HTR-8/SVneo (cell line): ENCODE measurements at places on chromosomes 11 and 22.

DNA sequence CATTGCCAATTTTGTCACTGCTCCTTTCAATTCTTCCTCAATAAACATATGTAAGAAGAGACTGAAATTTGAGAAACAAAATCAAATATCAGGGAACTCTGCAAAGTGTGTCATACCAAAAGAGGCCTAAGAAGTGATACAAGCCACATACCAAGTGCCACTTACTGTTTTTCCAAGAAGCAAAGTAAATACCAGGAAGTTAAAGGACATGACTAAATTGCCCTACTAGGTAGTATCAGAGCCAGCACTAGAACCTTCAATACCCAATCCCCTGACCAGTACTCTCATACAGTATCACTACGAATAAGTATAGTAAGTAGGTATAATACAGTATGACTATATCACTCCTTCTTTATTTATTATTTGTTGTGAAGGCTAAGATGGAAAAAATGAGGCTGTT, 13.6 kb downstream of the MAML2 start:
- DNase-seq = no peak

GRCh38 chr22:32668254-32669094, 133.0 kb upstream of the TIMP3 start:
- no peak for DNase-seq

DNA sequence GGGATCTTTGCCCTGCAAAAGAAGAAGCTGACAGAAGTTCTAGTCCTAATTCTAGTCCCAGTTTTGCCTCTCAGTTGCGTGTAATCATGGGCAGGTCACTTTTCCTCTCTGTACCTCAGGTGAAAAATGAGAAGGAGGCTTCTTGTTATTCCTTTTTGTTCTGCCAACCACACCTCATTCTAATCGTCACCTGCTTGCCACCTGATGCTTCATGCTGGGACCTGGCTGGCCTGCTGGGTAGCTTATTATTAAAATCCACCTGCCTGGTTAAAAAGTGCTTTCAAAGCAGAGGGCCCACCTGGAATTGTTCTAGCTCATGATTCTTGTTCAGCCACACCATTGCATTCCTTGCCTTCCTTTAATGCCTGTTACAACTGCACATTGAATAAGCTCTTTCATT, 8.4 kb upstream of the ALG8 start:
- no peak for DNase-seq

DNA sequence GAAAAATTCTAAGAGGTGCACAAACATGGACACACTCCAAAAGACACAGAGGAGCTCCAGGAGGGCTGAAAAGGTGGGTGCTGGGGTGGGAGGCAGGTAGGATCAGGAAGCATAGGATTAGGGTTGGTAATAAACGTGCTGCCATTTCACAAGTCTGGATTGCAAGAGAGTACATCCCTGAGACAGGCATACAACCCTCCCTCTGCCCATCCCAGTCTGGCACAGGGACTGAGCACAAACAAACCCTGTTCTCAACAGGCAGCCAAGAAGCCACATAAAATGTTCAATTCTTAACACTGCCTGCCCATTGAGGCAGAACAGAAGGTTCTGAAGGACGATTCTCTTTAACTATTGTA, 18.5 kb downstream of the SLC35F2 start:
- no peak for DNase-seq

GRCh38 chr22:41470886-41471285, 2.0 kb downstream of the ACO2 start:
- DNase-seq = no peak

DNA sequence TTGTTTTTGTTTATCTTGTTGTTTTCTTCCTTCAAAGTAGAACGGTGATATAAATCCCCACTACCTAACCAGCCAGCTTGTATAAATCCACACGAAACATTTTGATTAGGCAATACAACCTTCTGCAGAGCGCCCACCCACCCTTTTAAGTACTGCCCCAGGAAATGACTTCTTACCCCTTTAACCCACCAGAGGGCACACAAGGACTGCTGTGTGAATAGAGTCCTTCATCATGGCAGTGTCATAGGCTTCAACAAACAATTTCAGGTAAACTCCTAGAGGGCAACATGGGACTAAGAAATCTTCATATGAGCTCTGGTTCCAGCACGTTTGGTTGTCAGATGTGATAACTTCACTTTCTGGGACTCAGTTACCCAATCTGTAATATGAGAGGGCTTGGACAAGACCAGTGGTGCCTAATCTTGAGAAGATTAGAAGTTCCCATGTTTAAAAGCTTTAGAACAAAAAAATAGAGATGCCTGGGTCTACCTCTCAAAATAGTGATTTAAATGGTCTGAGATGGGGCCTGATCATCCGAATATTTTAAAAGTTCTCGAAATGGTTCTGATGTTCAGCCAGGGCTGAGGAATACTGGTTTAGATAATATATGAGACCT, 56.1 kb downstream of the PIWIL4 start:
- DNase-seq = peak; percentile 72

- no peak for DNase-seq
Measured at GRCh38 chr11:8329847-8330361, 66.2 kb upstream of the LMO1 start.

DNA sequence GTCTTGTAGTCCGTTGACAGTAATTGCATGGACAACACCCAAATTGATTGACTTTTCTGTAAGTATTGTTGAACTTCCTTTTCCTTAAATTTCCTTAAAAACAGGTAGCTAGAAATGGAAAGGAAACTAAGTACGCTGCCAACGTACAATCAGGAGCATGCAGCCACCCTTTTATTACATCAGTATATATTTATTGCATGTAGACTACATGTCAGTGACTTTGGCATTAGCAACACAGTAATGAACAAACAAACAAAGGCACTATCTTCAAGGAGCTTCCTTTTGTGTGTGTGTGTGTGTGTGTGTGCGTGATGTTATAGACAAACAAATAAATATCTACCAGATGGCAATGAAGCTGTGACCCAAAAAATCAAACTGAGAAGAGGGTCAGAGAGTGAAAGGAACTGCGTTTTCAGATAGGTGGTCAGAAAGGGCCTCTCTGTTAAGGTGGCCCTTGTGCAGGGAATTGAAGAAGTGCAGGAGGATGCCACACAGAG, at the start of gene OR9Q1:
OR9Q1 (plus strand) TSS at position 447 of the 497 bp plus-strand sequence. CDS start 155,564 bp downstream, outside the sequence.
- no peak for DNase-seq

- DNase-seq = no peak
Measured at GRCh38 chr11:88193278-88193677, 18.0 kb upstream of the RAB38 start.

GRCh38 chr11:118048472-118049370, 28.2 kb upstream of the TMPRSS4 start:
- DNase-seq = no peak

- DNase-seq = no peak
Measured at GRCh38 chr11:1130276-1131032, 27.3 kb upstream of the MUC5AC start.

- DNase-seq = no peak
Measured at GRCh38 chr11:134730561-134731212, 318.6 kb upstream of the B3GAT1 start.

DNA sequence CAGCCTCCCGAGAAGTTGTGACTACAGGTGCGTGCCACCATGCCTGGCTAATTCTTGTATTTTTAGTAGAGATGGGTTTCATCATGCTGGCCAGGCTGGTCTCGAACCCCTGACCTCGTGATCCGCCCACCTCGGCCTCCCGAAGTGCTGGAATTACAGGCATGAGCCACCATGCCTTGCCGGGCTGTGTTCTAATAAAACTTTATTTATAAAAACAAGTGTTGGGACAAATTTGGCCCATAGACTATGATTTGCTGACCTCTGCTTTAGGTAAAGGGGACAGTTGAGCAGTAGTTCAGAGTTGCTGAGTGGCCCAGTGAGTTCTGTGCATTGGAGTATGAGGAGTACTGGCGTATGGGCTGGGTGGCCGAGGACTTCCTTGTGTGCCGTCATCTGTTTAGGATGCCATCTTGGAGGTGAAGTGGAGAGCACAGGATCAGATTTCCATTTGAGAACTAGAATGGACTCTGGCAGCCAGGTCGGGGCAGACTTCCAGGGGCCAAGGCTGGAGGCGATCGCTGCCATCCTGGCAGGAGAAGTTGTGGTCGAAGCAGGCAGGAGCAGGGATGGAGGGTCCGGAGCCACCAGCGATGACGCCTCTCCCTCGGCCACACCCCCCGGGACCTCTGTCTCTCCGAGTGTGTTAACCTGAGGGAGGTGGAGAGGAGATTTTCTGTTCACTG, 43.8 kb downstream of the FBLN1 start:
- no peak for DNase-seq

- no peak for DNase-seq
Measured at GRCh38 chr11:124623861-124624525, 1.3 kb downstream of the TBRG1 start.

DNA sequence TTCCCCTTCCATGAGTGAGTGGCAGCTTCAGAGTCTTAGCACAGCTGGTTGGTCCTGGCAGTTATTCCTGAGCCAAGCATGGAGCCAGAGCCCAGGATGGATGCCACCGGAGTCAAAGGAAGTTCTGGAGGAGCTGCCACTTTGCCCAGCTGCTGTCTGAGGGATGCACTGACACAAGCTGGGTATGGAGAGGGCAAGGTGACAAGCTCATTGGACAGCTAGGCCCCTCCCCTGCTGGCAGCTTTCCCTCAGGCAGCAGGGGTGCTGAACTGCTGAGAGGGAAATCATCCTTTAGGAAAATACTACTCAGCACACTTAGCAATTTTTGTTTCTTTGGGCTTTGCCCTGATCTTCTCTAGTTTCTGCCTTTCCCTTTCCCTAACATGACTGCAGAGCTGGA, 99.3 kb upstream of the SESN3 start:
- DNase-seq = no peak

DNA sequence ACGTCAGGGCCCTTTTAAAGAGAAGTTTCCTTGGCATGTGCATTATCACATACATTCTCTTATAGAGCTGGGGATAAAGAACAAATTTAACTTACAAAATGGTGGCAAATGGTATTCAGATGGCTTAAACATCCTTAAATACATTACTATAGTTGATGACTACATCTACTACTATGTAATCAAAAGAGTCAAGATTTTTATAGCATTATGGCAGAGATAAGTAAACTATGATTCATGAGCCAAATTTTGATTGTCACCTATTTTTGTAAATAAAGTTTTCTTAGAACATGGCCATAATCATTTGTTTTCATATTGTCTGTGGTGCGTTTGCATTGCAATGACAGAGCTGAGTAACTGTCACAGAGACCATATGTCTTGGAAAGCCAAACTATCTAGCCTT, 1188.6 kb upstream of the TENM4 start:
- no peak for DNase-seq

GRCh38 chr11:57639321-57640067, 10.2 kb downstream of the YPEL4 start:
- DNase-seq = peak; percentile 52

GRCh38 chr11:73072935-73073481, 69.1 kb downstream of the FCHSD2 start:
- no peak for DNase-seq

- no peak for DNase-seq
Measured at GRCh38 chr11:10844796-10845195, 13.1 kb downstream of the ZBED5 start.

GRCh38 chr11:69646493-69647389, 5.8 kb downstream of the CCND1 start:
- no peak for DNase-seq

DNA sequence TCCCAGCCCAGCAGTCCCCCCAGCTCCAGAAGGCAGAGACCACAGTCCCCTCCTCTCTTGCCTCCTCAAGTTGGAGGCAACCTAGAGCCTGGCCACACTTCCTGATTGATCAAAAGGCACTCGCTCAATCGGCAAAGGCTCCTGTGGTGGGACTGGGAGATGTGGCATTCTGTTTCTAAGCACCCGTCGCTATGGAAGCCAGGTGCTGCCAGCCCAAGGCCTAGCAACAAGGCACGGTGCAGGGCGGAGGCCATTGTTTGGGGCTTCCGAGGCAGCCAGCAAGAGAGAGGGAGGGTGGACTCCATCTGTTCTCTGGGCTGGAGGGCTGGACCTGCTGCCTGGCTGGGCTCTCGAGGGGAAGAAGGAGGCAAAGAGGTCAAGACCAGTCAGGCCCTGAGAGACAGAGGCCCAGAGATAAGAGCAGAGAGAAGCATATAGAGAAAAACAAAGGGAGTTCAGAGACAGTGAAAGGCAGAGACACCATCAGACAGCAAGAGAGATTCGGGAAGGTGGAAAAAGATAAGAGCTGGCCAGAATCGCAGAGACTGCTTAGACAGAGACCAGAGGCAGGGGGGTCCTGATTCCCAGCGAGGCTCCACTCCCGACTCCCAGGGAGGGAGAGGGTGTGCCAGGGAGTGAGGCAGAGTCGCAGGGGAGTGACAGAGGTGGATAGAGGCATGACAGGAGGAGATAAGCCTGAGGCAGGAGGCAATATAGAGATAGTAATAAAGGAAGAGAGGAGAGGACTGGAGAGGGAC, 21.2 kb downstream of the PDE2A start:
- no peak for DNase-seq

- no peak for DNase-seq
Measured at GRCh38 chr22:30535182-30535581, 11.4 kb downstream of the SEC14L6 start.

DNA sequence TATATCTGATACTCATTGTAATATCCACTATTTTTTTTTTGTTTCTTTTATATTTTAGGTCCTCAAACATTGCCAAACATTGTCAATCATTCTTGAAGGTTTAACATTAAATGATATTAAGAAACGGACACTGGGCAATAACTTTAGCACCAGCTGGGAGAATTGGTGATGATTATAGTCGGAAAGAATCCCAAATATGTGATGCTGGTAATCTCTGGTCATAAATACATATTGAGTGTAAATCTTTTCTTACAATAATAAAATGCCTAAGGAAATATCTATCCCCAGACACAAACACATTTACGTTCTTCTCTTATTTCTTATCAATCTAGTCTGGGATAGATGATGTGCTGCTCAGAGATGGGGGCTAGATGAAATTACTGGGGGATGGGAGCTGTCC, 25.2 kb downstream of the OR51E2 start:
- peak; percentile 58 for DNase-seq

- DNase-seq = peak; percentile 38
Measured at GRCh38 chr22:35552196-35552842, 11.7 kb downstream of the RASD2 start.

GRCh38 chr11:121494355-121495099, 41.8 kb upstream of the SORL1-AS1 start:
- DNase-seq = no peak
